ENCODE measurements at places on chromosomes 6 and 20.

DNA sequence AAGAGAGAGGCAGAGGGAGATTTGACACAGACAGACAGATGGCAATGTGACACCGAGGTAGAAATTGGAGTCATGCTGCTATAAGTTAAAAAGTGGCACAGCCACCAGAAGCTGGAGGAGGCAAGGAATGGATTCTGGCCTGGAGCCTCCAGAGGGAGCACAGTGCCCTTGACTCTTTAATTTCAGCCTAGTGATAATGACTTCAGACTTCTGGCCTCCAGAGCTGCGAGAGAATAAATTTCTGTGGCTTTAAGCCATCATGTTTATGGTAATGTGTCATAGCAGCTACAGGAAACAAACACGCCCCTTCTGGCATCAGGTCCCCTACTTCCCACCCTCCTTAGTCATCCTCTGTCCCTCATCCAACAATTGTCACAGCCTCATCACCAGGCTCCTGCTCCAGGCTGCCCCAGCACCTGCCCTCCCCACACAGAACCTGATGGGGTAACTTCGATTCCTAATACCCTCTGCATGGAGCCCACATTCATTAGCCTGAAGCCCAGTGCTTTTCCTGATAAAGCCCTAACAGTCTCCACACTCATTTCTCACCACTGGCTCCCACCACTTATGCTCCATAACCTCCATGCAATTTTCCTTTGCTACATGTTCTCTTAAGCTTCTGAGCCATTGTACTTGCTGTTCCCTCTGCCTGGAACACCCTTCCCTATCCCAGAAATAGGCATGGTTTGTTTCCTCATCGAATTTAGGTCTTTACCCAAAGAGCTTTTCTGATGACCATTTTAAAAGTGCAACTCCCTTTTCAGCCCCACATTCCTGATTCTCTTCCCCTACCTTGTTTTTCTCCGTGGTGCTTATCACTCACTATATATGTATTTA lies 69.7 kb upstream of the TOX2 start:
- no peak for DNase-seq

DNA sequence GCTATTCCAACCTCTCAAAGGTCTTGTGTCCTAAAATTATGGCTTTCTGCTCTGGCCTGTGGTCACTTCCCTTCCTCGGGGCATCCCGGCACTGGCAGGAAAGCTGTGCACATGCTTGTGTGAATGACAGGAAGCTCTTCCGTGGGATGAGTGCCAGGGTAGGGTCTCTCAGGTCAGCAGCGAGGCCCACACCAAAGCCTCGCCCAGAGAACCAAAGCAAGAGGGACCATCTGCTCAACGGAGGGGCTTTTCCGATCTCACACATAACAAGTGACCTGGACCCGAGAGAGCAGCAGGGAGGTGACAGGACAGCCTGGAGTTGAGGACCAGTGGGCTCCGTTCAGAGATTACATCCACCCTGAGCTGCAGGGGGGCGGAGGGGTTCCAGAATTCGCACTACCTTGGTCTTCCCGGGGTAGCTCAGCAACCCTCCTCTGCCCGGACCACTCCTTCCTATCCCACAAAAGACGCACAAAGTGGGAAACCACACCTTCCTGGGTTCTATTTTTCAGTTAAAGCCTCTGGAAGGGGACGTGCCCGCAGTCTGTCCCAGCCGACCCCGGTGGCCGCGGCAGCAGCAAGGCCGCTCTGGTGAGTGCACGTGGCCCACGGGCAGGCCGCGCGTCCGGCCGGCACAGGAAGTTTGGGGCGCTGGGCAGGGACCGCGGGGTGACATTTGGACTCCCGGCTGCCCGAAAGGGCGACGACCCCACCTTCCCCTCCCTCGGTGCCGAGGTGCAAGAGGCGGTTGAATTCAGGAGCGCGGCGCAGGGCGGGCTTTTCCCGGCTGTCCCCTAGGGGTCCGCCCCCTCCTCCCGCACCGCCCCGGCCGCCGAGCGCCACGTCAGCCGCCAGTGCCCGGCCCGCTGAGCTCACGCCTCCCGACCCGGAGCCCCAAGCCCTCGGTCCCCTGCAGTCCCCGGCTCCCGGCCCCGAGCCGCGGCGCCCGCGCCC lies 988 bp downstream of the TXNDC5 start:
- peak; percentile 26 for DNase-seq

- no peak for DNase-seq
Observed at GRCh38 chr6:39934131-39934757, at the start of gene MOCS1. Gene MOCS1, minus strand, starts transcription at chr6:39934462. Its CDS starts 45 bp downstream, at chr6:39934417.

GRCh38 chr20:43385914-43386313 lies 71.8 kb upstream of the SRSF6 start:
- DNase-seq = no peak

- DNase-seq = peak; percentile 42
Observed at GRCh38 chr20:53883098-53883911, 187.1 kb downstream of the BCAS1 start.

GRCh38 chr6:108353853-108354252 lies 59.0 kb downstream of the AFG1L start:
- no peak for DNase-seq

GRCh38 chr6:109801794-109802193 lies 110.7 kb downstream of the FIG4 start:
- no peak for DNase-seq

All from activated CD4-positive, alpha-beta T cell treated with anti-CD3 and anti-CD28 coated beads, Interleukin-2, amount 50 U/mL, for 24 hours (primary cell).